ENCODE measurements at places on chromosomes 12 and 14. TPM values are rescaled to one million over a fixed set of nuclear protein-coding genes. Genes with fewer than 3 reads are reported as not detected.

The APOF gene
- total RNA-seq: not detected

The VRTN gene
- total RNA-seq: not detected

The CCDC197 gene
- total RNA-seq: not detected

The OR6S1 gene
- not detected for total RNA-seq

The KLRG1 gene
- 6.7 TPM for total RNA-seq

The RDH12 gene
- total RNA-seq: 2.6 TPM

The CCDC38 gene
- 0.27 TPM for total RNA-seq

The PRIMA1 gene
- total RNA-seq: 2.9 TPM

The EID3 gene
- 12.6 TPM for total RNA-seq

The SALL2 gene
- 35.7 TPM for total RNA-seq

The MYRFL gene
- total RNA-seq: 1.0 TPM

The TCL1B gene
- not detected for total RNA-seq

The KRT73 gene
- total RNA-seq: not detected

The POTEG gene
- total RNA-seq: not detected

The RERGL gene
- 0.99 TPM for total RNA-seq
